Uterus (tissue), 4 donors: ENCODE measurements at places on chromosomes 1 and 21. TPM values are rescaled to one million over a fixed set of nuclear protein-coding genes. Genes with fewer than 3 reads are reported as not detected.

DNA sequence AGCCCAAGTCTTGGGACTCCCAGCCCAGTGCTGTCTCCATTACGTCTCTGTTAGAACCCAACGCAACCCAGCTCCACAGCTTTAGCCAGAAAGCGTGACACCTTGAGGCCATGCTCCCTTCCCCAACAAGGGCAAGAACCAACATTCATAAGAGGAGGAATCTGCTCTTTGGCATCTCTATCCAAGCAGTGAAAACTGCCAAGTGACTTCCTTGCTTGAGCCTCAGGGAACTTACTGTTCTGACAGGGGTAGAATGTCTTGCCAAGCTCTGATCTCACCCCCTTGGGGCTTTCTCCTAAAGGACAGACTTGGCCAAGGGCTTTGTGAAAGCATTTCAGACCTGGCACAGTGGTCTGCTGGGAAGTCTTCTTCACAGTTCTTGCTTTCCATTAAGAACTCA lies 56.6 kb downstream of the SYT6 start:
- no peak overlapping the region for H3K27ac ChIP-seq
- no peak overlapping the region for H3K4me3 ChIP-seq
- no peaks in the 10 kb centered on the region for H3K27me3 ChIP-seq
- no peak for DNase-seq

- no peak for DNase-seq
- H3K4me3 ChIP-seq = no peak overlapping the region
- H3K27ac ChIP-seq = no peak overlapping the region
- H3K27me3 ChIP-seq = no peaks in the 10 kb centered on the region
- H3K4me1 ChIP-seq = no peaks in the 10 kb centered on the region
- H3K36me3 ChIP-seq = no peaks in the 10 kb centered on the region
Observed at GRCh38 chr1:1922956-1923833, 4.1 kb upstream of the TMEM52 start.

DNA sequence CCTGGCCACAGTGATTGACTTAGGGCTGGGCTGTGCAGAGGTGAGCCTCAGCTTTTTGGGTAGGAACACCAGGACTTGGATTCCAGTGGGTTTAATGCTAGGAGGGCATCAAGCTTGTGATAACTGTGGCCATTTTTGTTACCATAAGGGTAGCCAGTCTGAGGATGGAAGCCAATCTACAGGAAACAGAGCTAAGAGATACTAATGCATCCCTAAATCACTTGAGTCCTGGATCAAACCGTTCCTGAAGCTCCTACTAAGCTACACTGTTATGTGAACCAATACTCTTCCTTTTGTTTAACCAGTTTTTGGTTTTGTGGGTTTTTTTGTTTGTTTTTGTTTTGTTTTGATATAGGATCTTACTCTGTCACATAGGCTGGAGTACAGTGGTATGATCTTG lies 12.2 kb downstream of the KIAA2013 start:
- H3K4me1 ChIP-seq = no peaks in the 10 kb centered on the region
- H3K27me3 ChIP-seq = no peaks in the 10 kb centered on the region
- no peak overlapping the region for H3K27ac ChIP-seq
- no peak overlapping the region for H3K4me3 ChIP-seq
- H3K36me3 ChIP-seq = no peaks in the 10 kb centered on the region

DNA sequence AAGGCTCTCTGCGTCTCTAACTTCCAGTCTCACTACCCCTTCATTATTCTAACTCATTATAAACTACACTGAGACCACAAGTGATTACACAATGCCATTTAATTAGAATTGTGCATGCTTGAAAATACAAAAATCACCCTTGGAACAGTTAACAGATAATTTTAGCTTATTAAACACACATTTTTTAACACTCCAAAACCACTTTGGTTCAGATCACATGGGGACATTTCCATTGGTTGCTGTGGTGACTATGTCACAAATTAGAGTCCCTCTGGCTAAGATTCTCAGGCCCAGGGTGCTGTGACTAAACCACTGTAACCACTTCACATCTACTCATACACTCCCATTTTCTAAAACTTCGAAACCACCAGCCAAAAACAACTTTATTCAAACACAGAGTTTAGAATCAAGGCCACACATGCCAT lies 43.0 kb downstream of the JAK1 start:
- no peaks in the 10 kb centered on the region for H3K4me1 ChIP-seq
- DNase-seq = no peak
- H3K27me3 ChIP-seq = no peaks in the 10 kb centered on the region
- H3K27ac ChIP-seq = no peak overlapping the region
- no peaks in the 10 kb centered on the region for H3K36me3 ChIP-seq

GRCh38 chr1:203274603-203275381 lies 30.5 kb upstream of the BTG2 start:
- H3K4me3 ChIP-seq = no peak overlapping the region
- no peaks in the 10 kb centered on the region for H3K27me3 ChIP-seq
- DNase-seq = peak; percentile 62
- H3K36me3 ChIP-seq = no peaks in the 10 kb centered on the region
- H3K27ac ChIP-seq = peak overlapping the region; percentile 96

DNA sequence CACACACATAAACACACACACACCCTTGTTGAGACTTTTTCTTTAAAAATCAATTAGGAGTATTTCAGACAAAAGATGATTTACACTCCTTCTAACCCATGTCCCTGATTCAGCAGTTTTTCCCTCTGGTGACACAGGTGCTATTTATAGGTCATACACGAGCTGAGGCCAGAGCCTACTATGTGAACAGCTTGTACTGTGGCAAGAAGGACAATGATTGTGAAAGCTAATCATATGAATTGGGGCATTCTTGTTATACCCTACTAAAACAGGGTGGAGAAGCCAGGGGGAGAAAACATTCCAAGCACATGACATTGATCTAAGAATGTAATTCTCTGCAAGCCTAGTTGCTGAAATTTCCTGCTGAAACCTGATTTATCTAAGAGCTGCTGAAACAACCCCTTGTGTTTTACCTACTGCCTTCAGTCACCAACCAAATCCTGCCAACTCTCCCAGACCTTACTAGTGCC lies 60.3 kb downstream of the XCL1 start:
- H3K27me3 ChIP-seq = no peaks in the 10 kb centered on the region
- no peak overlapping the region for H3K27ac ChIP-seq
- no peaks in the 10 kb centered on the region for H3K36me3 ChIP-seq
- no peaks in the 10 kb centered on the region for H3K4me1 ChIP-seq

- H3K4me3 ChIP-seq = no peak overlapping the region
- DNase-seq = no peak
- H3K4me1 ChIP-seq = no peaks in the 10 kb centered on the region
- H3K27me3 ChIP-seq = no peaks in the 10 kb centered on the region
- no peaks in the 10 kb centered on the region for H3K36me3 ChIP-seq
Observed at GRCh38 chr21:44569861-44570517, 3.5 kb upstream of the KRTAP10-4 start.

The NHLH1 gene
- not detected for total RNA-seq

The OR2L2 gene
- total RNA-seq = not detected

The G0S2 gene
- total RNA-seq = not detected

The MPZ gene
- total RNA-seq = 10.7 TPM

The LCE3D gene
- not detected for total RNA-seq
